Occipital lobe (tissue), 3 donors: ENCODE measurements at places on chromosomes 6 and 20. TPM values are rescaled to one million over a fixed set of nuclear protein-coding genes. Genes with fewer than 3 reads are reported as not detected.

Gene POU3F2
- total RNA-seq = 194 TPM

Gene SAMD5
- 17.6 TPM for total RNA-seq

GRCh38 chr6:169326067-169326799, 72.6 kb upstream of the THBS2 start:
- DNase-seq = no peak

DNA sequence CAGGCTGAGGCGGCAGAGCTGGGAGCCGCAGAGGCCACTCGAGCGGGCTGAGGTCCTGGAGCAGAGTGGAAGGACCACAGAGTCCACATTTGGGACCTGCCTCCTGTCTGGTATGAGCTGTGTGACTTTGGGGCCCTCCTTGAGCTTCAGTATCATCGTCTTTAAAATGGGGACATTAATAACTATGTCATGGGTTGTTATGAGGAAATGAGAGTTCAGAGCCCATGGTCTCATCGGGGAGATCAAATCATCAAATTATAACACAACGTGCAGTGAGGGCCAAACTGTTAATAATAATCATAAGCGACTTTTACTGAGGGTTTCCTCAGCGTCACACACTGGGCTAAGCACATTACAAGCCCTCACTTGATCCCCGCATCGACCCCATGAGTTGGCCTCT, 49.9 kb upstream of the CCDC167 start:
- DNase-seq = no peak

GRCh38 chr6:45422503-45423110, 44.9 kb upstream of the SUPT3H start:
- no peak for DNase-seq

- peak; percentile 37 for DNase-seq
Measured at GRCh38 chr20:20743511-20744169, 31.2 kb upstream of the RALGAPA2 start.

GRCh38 chr6:135861189-135861588, 9.7 kb downstream of the PDE7B start:
- DNase-seq = no peak

DNA sequence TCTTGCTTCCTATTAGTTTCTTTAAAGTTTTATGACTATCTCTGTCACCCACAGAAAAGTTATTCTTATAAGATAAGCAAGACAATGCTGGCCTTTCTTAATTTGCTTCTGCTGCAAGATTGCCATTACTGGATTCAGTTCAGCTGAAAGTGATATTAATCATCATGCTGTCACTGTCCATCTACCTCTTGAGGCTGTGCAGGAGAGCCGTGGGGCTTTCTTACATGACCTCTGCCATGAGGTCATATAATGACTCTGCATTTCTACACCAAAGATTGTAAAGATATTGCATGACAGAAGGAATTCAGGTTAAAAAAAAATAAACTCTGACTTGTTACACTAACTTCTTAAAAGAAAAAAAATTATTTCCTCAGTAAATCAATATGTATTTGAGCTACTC, 106.9 kb downstream of the TRDN start:
- DNase-seq = no peak

DNA sequence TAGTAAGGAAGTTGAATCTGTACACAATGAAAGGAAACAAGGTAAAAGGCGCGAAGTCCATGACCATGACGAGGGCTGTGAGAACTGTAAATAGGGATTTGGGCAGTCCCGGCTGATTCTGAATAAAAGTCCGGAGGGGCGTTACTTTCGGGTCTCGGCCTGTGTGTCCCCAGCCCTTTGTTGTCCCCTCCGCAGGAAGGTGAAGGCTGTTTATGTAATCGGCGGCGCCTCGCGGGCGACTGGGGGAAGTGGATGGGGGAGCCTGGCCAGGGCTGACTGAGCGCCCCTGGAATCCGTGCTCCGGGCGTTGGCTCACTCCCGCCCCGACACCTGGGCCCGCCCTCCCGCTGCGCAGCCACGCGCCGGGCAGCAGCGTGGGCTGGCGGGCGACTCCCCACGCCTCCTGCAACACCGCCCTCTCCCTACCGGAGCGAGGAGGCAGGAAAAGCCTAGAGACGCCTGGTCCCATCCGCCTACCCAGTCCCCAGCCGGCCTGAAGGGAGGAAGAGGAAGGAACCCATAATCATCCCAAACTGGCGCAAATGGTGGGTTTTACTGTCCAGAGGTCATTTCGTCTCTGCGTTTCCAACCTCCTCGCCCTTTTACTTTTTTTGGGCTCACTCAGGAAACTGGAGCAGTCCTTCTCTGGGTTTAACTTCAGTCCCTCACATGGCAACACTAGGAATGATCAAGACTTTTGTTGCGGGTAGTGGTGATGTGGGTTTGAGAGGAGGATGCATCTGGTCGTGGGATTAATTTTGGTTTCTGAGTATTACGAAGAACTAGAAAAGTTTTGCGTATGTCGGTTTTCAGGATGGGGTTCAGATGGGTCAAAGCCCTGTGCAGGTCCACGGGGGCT, 12.1 kb downstream of the TRIM31 start:
- no peak for DNase-seq
